EL (cell line): ENCODE measurements at places on chromosomes 1 and 21.

- DNase-seq, result no peak
Measured at GRCh38 chr21:34187935-34188334, 114.6 kb downstream of the MRPS6 start.

DNA sequence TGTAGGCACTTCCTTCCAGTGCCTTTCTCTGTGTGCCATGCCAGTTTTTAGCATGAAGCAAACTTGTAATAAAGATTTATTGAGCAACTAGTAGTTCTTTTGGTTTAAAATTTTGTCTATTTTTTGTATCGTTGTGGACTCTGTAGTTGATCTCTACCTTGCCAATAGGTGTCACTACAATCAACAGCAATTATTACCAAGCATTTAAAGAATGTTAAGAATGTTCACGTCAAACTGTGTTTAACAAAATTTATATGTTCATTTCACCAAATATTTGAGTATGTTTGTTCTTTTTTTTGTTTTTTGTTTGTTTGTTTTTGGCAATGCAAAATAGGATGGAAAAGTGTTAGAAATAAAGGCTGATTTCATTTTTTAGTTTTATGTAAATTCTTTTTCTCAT, 208.1 kb downstream of the PATJ start:
- DNase-seq, result peak; percentile 8

DNA sequence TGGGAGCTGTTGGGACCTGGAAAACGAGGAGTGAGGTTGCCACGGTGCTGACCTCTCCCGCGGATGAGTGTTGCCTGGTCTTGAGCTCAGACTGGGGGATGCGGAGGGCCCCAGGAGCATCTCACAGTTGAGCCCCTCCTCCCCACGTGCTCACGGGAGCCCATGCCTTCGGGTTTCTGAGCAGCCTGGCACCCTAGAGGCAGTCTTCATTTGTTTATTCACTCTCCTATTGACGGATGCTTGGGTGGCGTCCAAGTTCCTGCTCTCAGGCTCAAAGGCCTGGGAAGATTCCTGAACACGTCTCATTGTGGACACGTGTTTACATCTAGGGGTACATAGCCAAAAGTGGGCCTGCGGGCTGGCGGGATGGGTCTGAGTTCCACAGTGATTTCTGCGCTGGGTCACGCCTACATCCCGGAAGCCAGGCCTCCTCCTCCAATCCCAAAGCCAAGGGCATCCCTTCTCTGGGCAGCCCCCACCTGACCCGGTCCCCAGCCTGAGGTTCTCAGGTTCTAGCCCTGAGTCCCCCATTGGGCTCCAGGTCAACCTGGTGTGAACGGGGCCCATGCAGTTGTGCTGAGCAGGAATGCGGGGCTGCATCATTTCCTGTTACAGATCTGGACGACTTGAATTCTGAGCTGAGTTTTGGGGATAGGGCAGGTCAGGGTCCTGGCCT, 14.7 kb downstream of the WNT3A start:
- no peak for DNase-seq

DNA sequence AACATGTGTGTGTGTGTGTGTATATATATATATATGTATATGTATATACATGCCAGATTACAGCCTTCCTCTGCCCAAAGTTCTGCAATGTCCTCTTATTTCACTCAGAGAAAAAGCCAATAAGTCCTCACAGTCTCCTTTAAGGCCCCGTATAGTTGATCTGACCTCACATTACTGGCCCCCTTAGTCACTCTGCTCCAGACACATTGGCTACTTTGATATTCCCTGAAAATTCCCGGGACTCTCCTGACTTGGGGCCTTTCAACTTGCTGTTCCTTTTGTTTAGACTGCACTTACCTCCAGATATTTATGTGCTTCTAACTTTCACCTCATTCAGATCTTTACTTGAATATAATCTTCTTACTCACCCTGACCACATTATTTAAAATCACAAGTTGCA, 4.2 kb upstream of the BSDC1 start:
- peak; percentile 51 for DNase-seq

DNA sequence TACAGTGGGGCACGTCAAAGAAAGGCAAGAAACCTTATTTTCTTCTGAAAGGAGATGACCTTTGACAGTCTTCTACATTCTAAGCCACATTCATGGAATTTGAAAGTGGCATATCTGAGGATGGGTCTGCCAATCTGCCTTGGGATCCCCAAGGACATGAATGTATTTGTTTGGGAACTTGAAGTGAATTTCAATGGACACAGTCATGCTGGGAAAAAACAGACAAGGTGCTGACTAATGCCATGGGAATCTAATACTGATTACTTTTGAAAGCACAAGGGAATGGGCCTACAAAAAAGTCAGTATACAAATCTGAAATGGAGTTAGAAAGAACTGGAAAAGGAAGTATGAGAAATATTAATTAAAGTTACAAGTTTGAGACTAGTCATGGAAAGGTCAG, 128.8 kb downstream of the KCNJ6 start:
- peak; percentile 94 for DNase-seq

DNA sequence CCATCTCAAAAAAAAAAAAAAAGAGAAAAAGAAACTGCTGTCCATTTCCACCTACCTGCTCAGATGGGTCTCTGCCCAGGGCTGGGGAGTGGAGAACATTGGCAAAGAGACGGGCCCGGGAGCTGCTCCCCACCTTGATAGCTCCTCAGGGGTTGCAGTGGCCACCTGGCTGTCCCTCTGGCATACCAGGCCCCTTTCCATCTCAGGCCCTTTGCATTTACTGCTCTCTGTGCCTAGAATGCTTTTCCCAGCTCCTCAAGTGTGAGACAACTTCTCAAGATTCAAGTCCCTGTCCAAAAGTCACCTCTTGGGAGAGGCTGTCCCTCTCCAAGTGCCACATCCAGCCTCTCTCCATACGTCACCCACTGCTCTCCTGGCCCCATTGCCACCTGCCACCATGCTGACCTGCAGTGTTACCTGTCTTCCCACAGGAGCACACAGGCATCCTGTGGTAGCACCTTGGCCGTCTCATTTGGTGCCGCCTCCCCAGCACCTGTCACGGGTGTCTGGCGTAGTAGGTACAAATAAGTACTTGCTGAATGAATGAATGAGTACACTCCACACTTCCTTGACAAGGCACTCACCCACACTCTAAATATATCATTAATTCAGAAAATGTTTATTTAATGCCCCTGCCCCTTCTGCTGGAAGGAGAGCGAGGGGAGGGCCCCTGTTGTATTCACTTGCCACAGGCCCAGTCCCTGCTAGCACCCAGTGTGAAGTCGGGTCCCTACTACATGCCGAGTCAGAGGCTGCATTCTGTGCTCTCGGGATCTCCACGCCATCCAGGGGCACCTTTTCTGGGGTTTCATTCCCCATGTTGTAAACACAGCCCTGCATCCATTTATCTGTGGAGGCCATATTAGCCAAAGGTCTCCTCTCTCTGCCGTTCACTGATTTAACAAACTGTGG, 48.8 kb downstream of the DISP3 start:
- no peak for DNase-seq

- no peak for DNase-seq
Measured at GRCh38 chr1:235357485-235358373, 9.5 kb upstream of the TBCE start.

DNA sequence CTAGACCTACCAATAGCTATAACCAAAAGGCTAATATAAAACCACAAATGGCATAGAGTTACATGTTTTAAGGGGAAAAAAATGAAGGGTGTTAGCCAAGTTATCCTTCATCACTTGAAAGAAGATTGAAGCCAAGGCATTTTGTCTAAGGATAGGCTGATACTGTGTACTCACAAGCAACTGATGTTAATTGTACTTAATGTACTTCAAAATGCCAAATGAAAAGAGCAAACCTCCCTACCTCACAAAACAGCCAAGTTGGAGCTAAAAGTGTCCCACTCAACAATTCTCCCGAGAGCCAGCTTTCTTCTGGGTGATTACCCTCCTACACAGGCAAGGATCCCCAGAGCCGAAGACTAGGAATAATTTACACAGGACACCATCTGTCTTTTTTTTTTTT, 4.4 kb upstream of the IGSF3 start:
- no peak for DNase-seq

DNA sequence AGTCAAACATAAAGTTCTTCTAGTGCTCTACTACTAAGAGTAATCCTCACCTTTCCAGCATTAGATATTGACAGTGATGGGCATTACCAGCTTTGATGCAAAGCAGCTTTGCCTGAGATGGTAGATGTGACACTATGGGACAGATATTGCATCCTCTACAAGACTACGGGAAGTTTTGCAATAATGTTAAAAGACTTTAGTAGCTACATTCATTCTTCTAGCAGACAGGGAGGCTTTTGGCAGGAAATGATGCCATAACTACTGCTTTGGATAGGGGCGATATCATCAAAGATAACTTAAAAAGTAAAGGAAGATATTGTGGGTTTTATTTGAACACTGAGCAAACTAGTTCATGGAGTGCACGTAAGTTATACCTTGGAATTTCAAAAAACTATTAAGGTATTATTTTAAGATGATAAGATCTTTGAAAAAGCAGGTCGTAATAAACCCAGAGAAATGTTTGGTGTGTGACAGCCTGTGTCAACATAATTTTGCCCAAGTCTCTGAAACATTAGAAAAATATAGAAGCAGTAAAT, 368.3 kb upstream of the TMPRSS15 start:
- no peak for DNase-seq

DNA sequence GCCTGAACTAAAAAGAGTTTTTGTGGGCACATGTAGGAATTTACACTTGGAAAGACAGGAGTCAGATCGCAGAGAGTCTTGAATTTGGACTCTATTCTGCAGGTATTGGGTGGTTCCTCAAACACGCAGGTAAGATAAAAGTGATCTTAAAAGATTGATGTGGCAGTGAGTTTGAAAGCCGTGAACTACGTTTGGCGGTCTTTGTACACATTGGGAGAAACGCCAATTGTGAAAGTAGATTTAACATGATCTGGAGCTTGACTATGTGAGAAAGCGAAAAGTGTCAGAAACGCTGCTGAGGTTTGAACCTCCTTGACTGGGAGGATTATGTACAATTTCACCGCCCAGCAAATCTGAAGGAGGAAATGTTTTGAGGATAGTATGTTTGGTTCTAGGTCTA, 1.5 kb upstream of the PPP2R5A start:
- no peak for DNase-seq

DNA sequence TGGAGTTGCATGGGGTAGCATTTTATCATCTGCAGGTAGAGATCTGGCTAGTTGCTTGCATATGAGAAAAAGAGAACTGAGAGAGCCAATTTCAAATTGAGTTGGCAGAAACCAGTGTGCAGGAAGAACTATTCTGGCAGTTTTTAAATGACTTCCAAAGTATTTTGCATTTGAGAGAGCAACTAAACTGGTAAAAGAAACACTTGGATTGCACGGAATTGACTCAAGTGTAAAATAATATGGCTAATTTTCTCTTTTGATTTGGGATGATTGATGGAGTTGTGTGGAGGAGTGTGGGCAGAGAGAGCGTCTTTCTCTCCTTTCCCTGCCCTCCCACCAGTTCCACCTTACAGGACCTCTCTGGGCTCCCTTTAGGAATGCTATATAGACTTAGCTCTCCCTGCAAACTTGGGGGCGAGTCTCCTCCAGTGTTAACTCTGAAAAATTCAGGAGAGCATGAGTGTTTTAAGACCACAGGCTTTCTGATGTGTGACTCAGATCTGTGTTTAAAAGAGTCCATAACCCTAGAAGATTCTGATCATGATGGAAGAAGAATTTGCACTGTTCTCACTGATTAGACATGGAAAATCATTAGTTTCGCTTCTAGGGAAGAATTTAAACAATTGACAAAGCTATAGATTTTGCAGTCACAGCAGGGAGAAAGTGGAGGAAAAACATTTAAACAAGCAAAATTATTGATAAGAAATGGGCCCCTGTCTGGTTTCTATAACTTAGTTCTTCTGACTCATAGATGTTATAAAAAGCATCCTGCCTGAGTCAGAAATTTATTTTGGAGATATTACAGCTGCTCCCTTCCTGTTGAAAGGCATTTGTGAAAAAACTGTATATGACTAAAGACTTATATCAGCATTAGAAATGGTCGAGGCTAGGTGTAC, 24.9 kb upstream of the CTBS start:
- DNase-seq, result peak; percentile 86

GRCh38 chr1:216686860-216687766, 36.1 kb downstream of the ESRRG start:
- peak; percentile 43 for DNase-seq

- no peak for DNase-seq
Measured at GRCh38 chr1:47235806-47236205, 3.8 kb upstream of the TAL1 start.

GRCh38 chr1:217021956-217022355, 298.7 kb upstream of the ESRRG start:
- DNase-seq, result no peak

DNA sequence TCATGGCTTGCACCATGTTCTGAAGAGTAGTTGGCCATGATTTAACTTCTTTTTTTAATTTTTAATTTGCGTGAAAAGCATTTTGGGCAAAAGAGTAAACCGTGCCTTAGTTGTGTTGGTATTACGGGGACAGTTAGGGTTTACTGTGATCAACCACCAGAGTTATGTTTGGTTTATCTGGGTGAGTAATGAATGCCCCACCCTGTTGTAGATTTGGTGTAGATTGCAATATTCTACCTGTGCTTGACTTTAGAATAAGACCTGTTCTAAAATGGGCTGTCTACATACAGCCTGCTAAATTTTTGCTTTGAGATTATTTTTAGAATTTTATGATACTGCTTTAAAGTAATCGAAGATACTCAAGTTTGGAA, 1.4 kb downstream of the USP25 start:
- DNase-seq, result peak; percentile 25

DNA sequence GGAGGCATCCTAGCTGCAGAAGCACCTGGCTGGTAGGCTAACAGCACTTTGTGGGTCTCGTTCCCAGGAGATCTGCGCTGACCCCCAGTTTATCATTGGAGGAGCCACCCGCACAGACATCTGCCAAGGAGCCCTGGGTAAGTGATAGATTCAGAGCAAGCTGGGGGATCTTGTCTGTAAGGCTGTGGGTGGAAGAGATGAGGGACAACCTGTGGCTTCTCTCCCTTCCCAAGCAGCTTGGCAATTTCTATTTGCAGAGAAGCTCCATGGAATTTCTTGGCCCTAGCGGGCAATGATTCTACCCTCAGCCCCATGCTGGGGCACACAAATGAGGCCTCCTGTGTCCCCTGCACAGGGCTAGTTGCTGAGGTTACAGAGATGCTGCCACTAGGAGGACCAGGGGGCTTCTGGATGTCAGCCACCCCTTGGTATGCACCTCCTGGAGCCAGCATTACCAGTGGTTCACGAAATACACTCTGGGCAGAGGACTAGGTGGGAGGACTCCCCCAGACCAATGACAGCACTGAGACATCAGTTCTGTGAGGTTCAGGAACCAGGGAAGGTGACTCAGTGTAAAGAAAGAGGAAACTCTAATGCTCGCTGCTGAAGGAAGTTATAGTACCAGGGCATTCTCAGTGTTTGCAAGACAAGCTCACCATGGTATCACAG, 5.5 kb downstream of the CAPN2 start:
- peak; percentile 38 for DNase-seq

DNA sequence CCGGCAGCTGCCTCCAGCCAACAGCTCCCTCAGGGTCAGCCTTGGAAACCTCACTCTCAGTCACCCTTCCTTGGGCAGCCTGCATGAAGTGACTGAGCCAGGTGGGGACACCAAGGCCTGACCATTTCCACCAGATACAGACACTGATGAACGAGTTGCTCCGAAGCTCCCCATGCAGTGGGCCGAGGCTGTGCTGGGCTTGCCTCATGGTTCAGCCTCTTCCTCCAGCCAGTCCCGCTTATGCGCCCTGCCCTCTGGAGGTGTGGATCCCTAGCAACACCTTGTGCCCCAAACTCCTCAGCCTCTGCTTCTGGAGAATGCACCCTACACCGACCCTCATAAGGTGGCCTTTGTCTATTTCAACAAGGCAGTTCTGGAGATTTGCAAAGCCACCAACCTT, 236.0 kb downstream of the RRAGC start:
- DNase-seq, result no peak
